ENCODE measurements at places on chromosomes 6 and 20. TPM values are rescaled to one million over a fixed set of nuclear protein-coding genes. Genes with fewer than 3 reads are reported as not detected.

The FAM217B gene
- 15.8 TPM for total RNA-seq

DNA sequence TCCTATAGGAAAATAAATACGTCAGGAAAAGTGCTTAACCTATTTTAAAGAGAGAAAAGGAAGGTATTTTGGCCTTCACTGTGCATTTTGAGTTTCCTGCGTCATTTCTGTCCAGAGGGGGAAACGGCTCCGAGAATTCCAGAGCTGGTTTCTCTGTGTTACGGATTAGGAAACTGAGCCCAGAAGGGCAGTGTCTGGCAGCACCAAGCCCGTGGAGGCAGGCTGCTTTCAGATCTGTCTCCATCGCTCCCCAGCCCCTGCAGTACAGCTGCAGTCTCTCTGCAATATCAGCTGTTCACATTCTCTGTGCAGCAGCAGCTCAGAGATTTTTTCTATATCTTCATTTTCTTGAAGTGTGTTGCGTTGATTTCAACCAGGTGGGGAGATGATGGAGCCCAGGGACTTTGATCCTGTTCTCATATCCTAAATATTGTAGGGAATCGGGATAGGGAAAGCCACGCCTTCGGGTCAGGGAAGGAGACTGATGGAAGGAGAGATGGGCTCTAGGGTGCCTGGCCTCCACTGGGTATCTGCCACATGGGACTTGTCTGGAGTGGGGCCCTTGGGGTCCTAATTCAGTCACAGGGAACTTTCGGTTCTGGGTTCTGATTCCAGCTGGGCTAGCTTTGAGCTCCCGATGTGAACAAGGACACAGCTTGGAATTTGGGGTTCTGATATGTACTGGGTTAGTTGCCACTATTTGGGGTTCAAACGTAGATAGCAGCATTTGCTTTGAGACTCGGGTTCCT, 2.8 kb downstream of the ANKRD60 start:
- H3K27me3 ChIP-seq: peaks cover 24% of the 10 kb centered on the region
- no peak for DNase-seq
- peaks cover 9% of the 10 kb centered on the region for H3K4me1 ChIP-seq
- no peak overlapping the region for H3K4me3 ChIP-seq
- H3K27ac ChIP-seq: no peak overlapping the region

- DNase-seq: no peak
- H3K27ac ChIP-seq: no peak overlapping the region
- no peaks in the 10 kb centered on the region for H3K4me1 ChIP-seq
- no peaks in the 10 kb centered on the region for H3K36me3 ChIP-seq
- H3K4me3 ChIP-seq: no peak overlapping the region
These were observed 217.3 kb upstream of the TENT5A start for GRCh38 chr6:81969814-81970213.

DNA sequence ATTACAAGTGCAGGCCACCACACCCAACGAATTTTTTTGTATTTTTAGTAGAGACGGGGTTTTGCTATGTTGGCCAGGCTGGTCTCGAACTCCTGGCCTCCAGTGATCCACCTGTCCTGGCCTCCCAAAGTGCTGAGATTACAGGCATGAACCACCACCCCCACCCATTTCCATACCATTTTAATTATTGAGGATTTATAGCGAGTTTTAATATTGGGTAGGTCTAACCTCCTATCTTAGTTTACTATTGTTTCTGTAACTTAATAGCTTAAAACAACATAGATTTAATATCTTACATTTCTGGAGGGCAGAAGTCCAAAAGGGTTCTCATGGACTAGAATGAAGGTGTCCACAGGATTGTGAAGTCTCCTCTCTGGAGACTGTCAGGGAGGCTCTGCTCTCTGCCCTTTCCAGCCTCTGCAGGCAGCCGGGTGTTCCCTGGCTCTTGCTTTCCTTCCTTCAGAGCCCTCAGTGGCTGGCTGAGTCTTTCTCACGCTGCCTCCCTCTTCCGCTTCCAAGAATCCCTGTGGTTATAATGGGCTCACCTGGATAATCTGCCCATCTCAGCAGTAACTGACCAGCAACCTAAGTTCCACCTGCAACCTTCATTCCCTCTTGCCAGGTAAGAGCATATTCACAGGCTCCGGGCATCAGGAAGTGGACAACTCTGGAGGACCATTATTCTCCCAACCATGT, 18.6 kb upstream of the BCAS4 start:
- no peak for DNase-seq
- H3K4me1 ChIP-seq: no peaks in the 10 kb centered on the region
- H3K36me3 ChIP-seq: no peaks in the 10 kb centered on the region
- no peak overlapping the region for H3K27ac ChIP-seq

The F13A1 gene
- total RNA-seq: 21.1 TPM

GRCh38 chr6:133298335-133298734, 57.2 kb downstream of the EYA4 start:
- H3K36me3 ChIP-seq: no peaks in the 10 kb centered on the region
- DNase-seq: no peak
- H3K4me1 ChIP-seq: no peaks in the 10 kb centered on the region
- no peaks in the 10 kb centered on the region for H3K27me3 ChIP-seq
- H3K4me3 ChIP-seq: no peak overlapping the region

- no peaks in the 10 kb centered on the region for H3K27me3 ChIP-seq
- H3K36me3 ChIP-seq: no peaks in the 10 kb centered on the region
- no peaks in the 10 kb centered on the region for H3K4me1 ChIP-seq
- DNase-seq: no peak
- no peak overlapping the region for H3K4me3 ChIP-seq
- no peak overlapping the region for H3K27ac ChIP-seq
These were observed 1310.5 kb upstream of the CITED2 start for GRCh38 chr6:140684776-140685550.

- H3K27me3 ChIP-seq: peaks cover 2% of the 10 kb centered on the region
- DNase-seq: no peak
- H3K27ac ChIP-seq: no peak overlapping the region
- no peaks in the 10 kb centered on the region for H3K36me3 ChIP-seq
- H3K4me3 ChIP-seq: no peak overlapping the region
- no peaks in the 10 kb centered on the region for H3K4me1 ChIP-seq
These were observed 50.5 kb downstream of the BFSP1 start for GRCh38 chr20:17480696-17481095.

- H3K27ac ChIP-seq: no peak overlapping the region
- no peaks in the 10 kb centered on the region for H3K36me3 ChIP-seq
- H3K4me3 ChIP-seq: no peak overlapping the region
- DNase-seq: no peak
These were observed 149.1 kb downstream of the EDN1 start for GRCh38 chr6:12439296-12439695.

DNA sequence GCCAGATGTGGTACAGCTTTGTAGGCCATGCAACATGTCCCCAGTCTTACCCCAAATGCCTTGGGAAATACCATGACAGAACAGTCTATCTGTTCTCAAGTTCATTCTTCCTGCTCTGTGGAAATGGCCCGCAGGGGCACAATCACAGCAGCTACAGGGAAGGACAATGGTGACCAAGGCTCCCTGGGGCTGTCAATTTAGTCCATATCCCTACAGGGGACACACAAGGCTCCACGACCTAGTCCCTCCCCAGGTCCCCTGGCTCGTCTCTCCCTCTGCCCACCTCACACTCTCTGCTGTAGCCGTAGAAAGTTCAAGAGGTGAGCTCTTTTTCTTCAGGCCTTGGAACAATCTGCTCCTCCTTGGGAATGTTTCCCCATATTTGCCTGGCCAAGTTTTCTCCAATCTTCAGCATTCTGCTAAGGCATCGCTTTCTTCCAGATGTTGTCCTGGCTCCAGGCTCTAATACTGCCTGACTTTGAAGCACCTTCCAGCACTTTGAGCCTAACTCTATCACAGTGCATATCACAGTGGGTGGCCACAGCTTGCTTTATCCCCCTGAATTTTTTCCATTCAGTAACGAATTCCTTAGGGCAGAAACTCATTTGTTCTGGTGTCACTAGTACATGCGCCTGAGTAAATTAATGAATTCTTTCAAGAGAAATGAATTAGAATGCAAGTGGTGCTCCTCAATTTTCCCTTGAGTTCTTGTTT, 92.6 kb downstream of the MAP3K7 start:
- no peak for DNase-seq
- no peak overlapping the region for H3K27ac ChIP-seq
- peaks cover 20% of the 10 kb centered on the region for H3K27me3 ChIP-seq
- no peak overlapping the region for H3K4me3 ChIP-seq
- H3K36me3 ChIP-seq: no peaks in the 10 kb centered on the region
- no peaks in the 10 kb centered on the region for H3K4me1 ChIP-seq

- H3K27ac ChIP-seq: no peak overlapping the region
- no peak overlapping the region for H3K4me3 ChIP-seq
- no peak for DNase-seq
- no peaks in the 10 kb centered on the region for H3K27me3 ChIP-seq
These were observed 24.5 kb downstream of the SRSF3 start for GRCh38 chr6:36618366-36619355.

DNA sequence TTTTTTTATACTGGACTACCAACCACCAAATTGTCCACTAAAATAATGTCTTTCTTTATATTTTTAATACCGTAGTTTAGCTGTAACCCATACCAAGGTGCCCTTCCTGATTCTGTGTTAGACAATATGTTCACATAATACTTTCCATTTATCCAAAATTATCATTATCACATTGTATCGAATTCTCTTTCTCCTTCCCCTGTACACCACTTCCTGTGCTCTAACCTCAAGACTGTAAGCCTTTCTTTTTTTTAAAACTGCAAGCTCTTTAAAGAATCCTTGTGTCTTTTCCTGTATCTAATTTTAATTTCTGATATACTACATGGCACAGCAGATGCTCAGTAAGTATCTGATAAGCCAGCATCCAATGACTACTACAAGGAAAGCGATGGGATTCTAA, 917.5 kb downstream of the EYS start:
- no peak overlapping the region for H3K27ac ChIP-seq
- no peaks in the 10 kb centered on the region for H3K36me3 ChIP-seq
- no peak for DNase-seq
- H3K4me3 ChIP-seq: no peak overlapping the region
- no peaks in the 10 kb centered on the region for H3K27me3 ChIP-seq

DNA sequence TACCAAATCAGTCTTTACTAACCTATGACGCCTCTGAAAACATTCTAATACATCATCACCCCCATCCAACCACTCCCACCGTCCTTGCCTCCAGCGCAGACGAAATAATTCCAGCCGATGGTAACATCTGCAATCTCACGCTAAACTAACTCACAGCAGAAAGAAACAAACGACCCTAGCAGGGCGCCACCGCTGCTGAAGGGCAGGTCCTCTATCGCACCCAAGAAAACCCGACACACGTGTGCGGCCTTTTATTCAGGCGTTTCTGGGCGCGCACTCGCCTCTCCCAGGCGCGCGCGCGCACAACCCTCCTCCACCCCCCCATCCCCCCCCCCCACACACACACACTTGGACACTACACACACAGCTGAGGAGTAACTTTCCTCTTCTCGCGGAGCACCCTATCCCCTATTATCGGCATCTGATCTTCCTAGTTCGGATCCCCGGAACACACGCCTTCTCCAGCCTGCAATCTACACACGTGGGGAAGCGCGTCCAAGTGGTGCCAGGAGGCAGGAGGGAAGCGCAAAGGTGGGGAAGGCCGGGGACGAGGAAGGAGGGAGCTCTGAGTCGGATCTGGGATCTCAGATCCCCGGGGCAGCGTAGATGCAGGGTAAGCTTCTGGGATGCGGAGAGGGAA, 1.4 kb downstream of the GFOD1 start:
- no peak for DNase-seq
- H3K36me3 ChIP-seq: no peaks in the 10 kb centered on the region
- H3K27me3 ChIP-seq: peaks cover 23% of the 10 kb centered on the region
- peak overlapping the region; percentile 19 for H3K4me3 ChIP-seq
- no peak overlapping the region for H3K27ac ChIP-seq
- H3K4me1 ChIP-seq: peaks cover 23% of the 10 kb centered on the region

DNA sequence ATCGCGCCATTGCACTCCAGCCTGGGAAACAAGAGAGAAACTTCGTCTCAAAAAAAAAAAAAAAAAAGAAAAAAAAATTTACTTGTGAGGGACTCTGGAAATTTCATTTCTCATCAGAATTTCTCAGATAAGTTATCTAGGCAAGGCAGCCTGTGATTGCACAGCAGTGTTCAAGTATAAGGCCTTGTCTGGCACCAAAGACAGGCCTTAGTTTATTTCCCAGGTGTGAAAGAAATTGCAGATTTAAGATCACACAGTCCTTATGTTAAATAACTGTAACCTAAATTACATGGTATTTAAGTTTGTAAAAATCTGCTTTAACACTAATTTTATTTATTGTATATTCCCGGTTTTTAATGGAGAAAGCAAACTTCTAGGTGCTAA, 34.8 kb downstream of the HFE start:
- no peaks in the 10 kb centered on the region for H3K36me3 ChIP-seq
- H3K27me3 ChIP-seq: no peaks in the 10 kb centered on the region
- peaks cover 25% of the 10 kb centered on the region for H3K4me1 ChIP-seq
- peak overlapping the region; percentile 97 for H3K27ac ChIP-seq
- DNase-seq: peak; percentile 34

The HEY2 gene
- total RNA-seq: not detected

The FLOT1 gene
- total RNA-seq: 25.3 TPM

The PRND gene
- not detected for total RNA-seq

The SCRT2 gene
- total RNA-seq: not detected

GRCh38 chr6:149028767-149029405, 282.1 kb downstream of the UST start:
- no peaks in the 10 kb centered on the region for H3K27me3 ChIP-seq
- H3K36me3 ChIP-seq: no peaks in the 10 kb centered on the region
- peak overlapping the region; percentile 49 for H3K27ac ChIP-seq
- H3K4me1 ChIP-seq: peaks cover 45% of the 10 kb centered on the region
- H3K4me3 ChIP-seq: peak overlapping the region; percentile 37

DNA sequence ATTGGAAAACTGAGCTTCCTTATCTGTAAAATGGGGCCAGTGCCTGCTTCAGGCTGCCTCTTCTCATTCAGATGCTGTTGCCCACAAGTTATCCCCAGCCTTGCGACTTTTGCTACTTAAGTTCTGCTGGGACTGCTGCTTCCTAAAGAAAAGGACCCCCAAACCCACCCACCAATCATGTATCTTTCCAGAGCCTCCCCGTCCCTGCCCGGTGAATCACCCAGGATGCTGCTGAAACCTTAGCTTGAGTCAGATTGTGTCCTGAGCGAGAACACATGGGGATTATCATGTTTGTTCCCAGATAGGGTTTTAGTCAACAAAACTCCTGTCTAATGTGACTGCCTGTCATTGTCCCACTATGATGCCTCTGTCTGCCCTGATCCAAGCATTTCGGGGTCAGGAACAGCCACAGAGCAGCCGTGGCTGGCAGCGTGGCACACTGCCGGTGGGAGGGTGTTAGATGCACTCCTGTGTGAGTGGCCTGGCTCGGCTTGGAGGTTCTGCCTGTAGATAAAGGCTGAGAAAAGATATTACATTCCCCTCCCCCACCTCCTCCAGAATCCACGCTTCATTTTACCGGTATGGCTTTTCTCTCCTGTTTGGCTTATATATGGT, 79.9 kb downstream of the TOX2 start:
- H3K36me3 ChIP-seq: no peaks in the 10 kb centered on the region
- no peak for DNase-seq
- no peak overlapping the region for H3K27ac ChIP-seq
- H3K4me3 ChIP-seq: no peak overlapping the region
- H3K4me1 ChIP-seq: no peaks in the 10 kb centered on the region

The DYNLRB1 gene
- total RNA-seq: 82.6 TPM
